ENCODE measurements at places on chromosomes 5 and 9.

- DNase-seq: no peak
Measured at GRCh38 chr5:95925939-95926338, 35.7 kb downstream of the ELL2 start.

DNA sequence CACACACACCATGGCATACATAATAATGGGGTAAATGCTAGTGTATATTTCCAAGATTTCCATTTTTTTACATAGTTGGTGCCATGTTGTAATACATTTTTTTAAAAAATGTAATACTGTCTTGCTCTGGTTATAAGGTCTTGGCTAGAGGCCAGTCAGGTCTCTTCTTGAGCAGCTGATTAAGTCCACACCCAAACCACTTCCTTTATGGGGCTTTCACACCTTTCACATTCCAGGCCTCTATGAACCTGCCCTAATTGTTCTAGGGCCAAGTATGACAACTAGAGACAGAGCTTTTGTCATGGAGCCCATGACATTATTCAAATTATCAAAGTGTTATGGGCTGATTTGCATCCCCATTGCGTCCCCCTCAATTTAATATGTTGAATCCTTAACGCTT, 495.6 kb upstream of the CTNND2 start:
- no peak for DNase-seq

- DNase-seq: no peak
Measured at GRCh38 chr9:126516936-126517832, 96.5 kb upstream of the LMX1B start.

- no peak for DNase-seq
Measured at GRCh38 chr9:27404661-27405060, 107.7 kb upstream of the EQTN start.

DNA sequence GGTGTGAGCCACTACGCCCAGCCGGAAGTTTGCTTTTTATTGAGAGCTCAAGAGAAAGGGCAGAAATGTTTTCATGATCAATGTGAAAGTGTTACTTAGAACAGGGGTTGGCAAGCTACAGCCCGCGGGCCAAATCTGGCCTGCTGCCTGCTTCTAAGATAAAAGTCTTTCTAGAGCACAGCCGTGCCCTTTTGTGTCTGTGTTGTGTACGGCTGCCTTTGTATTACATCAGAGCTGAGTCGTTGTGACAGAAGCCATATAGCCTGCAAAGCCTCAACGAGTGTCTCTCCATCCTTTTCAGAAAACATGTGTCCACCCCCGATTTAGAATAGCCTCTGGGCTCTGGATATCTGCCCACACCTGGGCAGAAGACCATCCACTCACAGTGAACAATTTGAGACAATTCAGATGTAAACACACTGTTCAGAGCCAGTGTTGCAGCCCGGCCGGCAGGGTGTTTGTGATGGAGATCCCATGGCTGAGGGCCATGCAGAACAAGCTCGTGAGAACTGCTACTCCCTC, 28.8 kb downstream of the AK8 start:
- no peak for DNase-seq

DNA sequence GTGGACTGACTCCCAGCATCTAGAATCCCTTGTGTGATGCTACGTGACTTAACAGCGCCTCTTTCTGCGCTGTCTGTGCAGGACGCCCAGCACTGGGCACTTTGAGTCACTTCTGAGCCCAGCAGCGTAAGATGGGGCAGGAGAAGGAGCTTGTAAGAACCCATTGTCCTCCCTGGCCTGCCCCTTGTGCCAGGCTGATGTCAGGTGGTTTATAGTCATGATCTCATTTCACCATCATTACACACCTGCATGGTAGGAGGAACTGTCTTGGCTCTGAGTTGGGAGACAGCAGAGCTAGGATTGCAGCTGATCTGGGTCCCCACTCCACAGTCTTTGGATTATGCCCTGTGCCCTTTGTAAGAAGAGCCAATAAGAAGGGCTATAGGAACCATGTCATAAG, 12.2 kb downstream of the ERGIC1 start:
- no peak for DNase-seq

DNA sequence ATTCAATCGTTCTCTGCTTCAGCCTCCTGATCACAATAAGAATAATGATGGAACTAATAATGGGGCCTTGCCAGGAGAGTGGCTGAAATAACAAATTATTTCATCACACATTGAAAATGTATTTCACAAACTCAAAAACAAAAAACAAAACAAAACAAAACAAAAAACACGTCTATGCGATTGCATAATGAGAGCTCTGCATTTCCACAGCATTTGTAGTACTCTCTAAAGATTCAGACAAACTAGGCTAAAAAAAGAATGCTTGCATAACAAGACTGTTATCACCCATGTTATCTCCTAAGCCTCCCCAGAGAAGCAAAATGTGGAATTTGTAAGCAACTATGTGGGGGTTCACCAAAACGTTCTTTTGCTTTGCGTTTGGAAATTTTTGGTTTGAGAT, 48.1 kb downstream of the PRELID2 start:
- no peak for DNase-seq

DNA sequence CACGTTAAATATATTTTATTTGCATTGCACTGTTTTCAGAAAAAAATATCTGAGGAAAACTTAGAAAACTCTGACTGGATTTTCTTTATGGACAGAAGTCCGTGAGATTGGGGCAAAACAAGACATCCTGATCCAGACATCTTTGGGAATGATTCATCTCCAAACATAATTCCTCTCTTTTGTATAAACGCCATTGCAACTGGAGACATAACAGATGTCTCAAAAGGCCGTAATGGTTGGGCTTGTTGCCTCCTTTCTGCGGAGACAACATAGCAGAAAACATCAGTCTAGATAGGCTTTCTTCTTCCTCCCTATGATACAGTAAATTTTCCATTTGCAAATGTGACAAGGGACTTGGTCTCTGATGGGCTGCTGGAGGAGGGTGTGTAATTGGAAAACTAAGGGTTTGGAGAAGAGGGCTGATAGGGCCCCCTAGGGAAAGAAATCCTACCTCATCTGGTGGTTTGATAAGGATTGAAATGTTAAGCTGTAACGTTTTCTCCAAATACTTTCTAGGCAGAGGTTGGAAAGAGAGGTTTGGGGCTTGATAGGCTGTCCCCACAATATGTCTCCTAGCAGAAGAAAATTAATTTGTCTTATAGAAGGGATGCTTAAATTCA, 631.5 kb upstream of the ST8SIA4 start:
- no peak for DNase-seq

DNA sequence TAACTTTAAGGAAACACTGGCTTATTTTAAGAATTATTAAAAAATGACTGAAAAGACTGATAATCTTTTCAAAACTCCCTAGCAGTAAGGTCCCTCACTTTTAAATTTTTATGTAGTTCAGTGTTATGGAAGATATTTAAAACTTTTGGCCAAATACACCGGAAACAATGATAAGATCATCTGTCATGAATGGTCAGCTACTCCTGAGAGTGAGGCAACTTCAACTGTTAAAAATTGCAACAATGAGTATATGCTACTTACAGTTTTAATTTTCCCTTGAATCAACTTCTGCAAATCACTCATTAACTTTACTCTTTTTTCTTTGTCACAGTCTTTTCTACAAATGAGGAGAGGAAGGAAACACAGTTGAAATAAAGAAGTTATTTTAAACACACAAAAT, 10.8 kb downstream of the PUM3 start:
- DNase-seq: no peak

DNA sequence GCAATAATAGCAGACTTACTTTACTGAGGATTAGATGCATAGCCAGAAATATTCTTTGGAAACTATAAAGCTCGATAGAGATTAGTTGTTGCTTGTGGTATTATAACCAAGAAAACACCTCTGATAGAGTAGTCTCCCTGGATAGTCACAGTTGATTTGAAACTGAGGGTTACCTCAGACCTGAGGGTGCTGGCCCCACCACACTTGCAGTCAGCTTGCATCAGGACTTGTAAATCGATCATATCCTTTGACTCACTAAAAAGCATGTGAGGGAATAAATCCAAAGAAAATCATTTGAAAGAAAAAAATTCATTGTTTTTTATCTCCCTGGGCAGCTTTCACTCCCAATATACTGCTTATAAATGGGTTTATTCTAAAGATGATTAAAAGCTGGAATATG, 39.4 kb downstream of the GALNT12 start:
- DNase-seq: no peak

DNA sequence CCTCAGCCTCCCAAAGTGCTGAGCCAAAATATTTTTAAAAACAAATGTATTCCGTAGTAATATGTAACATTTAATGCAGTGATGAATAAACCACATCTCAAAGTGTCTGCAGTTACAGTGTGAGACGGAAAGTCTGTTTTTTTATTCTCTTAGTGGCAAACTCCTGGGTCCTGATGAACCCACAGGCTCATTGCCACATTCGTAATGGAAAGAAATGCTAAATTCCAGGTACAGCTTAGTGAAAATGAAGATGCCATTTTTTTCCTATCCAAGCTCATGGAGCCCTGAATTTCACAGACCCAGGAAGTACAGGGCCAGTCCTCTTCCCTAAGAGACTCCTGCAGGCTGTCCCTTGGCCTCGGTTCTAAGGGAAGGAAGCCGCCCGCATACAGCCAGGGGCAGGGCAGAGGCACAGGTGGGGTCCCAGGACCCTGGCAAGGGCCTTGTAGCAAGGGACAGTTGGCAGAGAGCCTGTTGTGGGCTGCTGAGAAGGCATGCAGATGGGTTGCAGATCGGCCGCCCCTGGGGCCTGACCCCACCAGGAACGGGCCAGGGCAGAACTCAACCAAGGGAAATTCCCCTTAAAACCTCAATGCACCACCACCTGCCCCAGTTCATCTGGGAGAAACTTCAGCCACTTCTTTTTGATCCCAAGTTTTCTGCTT, 36.2 kb downstream of the IPPK start:
- DNase-seq: no peak

DNA sequence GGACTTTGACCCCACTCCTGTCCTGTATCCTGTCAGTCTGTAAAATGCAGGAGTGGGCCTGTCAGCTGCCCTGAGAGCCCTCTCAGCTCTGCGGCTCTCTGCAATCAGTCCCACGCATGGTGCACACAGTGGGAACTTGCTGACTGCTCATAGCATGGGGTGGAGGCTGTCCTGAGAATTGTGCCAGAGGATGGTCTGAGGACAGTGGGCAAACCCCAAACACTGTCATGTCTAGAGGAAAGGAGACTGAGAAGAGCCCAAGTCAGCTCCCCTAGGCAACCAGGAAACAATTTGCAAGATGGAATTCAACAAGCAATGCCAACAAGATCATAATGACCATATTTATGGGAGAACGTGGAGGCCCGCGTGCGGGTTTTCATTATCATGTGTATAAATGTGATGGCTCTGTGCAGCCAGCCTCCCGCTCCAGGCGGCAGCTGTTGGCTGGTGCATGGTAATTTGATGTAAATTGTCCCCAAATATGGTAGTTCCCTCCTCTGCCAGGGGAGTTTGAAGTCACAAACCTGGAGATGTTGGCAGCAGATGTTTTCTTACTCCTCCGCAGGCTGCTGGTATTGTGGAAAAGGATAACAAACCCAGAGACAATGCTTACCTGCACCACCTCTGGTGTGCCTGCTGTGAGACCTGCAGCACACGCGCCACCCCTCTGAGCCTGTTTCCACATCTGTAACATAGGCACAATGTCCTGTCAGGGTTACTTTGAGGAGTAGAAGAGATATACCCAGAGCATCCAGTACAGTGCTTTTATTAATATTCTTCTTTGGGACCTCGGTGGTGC, 39.8 kb upstream of the ALDH1B1 start:
- DNase-seq: no peak

- DNase-seq: no peak
Measured at GRCh38 chr9:672851-673250, 168.6 kb upstream of the DMRT1 start.

GRCh38 chr5:73031839-73032238, 76.0 kb downstream of the FCHO2 start:
- DNase-seq: no peak

GRCh38 chr9:86792136-86792535, 155.2 kb downstream of the GAS1 start:
- no peak for DNase-seq

DNA sequence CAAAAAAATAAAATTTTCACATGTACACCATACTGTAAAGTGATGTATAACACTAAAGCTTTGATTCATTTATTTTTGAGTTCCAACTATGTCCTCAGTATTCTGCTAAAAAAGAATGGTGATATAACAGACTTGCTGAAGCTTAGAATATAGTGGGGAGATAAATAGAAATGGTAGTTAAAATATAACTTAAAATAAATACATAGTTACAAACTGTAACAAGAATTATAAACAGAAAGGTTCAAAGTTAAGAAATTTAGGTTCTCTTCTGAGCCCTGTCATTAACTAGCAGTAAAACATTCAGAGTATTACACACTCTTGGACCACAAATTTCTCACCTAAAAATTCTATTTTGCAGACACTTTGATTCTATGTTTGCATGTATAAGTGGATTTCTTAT, 392.1 kb downstream of the ANXA1 start:
- DNase-seq: no peak

GRCh38 chr9:21095561-21095960, 17.8 kb upstream of the IFNB1 start:
- no peak for DNase-seq

DNA sequence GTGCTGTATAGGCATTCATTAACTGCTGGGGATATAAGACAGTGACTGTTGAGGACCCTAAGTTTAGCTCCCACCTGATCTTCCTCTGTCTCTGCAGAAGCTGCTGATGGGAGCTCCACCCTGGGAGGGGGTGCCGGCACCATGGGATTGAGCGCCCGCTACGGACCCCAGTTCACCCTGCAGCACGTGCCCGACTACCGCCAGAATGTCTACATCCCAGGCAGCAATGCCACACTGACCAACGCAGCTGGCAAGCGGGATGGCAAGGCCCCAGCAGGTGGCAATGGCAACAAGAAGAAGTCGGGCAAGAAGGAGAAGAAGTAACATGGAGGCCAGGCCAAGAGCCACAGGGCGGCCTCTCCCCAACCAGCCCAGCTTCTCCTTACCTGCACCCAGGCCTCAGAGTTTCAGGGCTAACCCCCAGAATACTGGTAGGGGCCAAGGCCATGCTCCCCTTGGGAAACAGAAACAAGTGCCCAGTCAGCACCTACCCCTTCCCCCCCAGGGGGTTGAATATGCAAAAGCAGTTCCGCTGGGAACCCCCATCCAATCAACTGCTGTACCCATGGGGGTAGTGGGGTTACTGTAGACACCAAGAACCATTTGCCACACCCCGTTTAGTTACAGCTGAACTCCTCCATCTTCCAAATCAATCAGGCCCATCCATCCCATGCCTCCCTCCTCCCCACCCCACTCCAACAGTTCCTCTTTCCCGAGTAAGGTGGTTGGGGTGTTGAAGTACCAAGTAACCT, 22.1 kb downstream of the PCDHGC5 start:
- DNase-seq: no peak

- DNase-seq: no peak
Measured at GRCh38 chr5:121292664-121293063, 559.0 kb upstream of the FTMT start.

DNA sequence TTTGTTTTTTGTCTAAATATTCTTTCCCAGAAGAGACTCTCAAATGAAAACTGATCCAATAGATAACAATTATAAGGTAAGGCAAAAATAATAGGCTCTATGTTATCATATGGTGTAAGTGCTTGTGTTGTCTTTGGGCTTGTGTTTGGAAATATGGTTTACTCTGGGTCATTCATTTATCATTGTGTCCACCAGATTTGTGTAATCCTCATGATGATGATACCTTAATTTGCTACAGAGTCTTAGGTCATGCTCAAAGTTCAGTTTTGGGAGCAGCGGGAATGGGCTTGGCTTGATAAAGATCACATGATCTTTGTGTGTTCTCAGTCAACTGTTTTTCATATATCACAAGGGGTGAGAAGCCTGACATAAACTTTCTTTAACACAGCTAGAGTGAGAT, 34.2 kb downstream of the PLPPR1 start:
- no peak for DNase-seq

- no peak for DNase-seq
Measured at GRCh38 chr9:82539856-82540579, 522.9 kb downstream of the RASEF start.
